Stimulated activated CD8-positive, alpha-beta memory T cell treated with anti-CD3 and anti-CD28 coated beads, Interleukin-12 subunit alpha, Interleukin-12 subunit beta, amount 100 ng/mL, for 1 hour (primary cell): ENCODE measurements at places on chromosomes 6 and 20.

- no peak for DNase-seq
Observed at GRCh38 chr6:157754351-157754750, 68.7 kb upstream of the SNX9 start.

GRCh38 chr6:34992376-34992775 lies 103.3 kb downstream of the ANKS1A start:
- no peak for DNase-seq

- DNase-seq: no peak
Observed at GRCh38 chr6:136236466-136237293, 13.4 kb downstream of the MTFR2 start.

DNA sequence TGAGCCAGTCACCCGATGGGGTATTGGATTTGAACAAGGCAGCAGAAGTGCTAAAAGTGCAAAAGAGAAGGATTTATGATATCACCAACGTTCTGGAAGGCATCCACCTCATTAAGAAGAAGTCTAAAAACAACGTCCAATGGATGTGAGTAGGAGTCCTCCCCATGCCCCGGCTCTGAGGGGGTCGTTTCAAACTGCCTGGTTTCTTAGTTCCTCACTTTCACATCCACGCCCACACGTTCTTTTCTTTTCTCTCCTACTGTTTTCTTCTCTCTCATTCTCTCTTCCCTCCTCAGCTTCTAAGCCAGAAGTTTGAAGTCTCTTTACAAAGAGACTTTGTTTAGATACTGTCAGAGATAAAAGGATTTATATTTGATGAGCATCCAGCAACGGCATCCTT lies 53.0 kb upstream of the CDKAL1 start:
- no peak for DNase-seq

DNA sequence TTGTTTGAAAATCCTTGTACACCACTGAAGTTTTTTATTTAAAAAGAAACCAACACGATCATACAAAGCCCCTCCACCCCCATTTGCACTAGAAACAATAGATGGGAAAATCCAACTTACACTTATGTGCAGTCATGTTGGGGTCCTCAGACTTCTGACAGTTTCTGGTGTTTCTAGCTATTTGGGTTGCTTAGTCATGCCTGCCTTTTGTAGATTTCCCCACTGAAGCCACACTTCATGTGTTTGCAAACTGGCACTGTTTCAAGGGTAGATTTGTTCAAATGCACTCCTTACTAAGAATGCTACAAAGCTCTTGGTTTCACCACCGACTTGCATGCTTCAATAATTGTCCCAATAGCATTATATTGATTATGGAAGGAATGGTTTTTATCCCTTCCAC lies 1.5 kb downstream of the SH3BGRL2 start:
- DNase-seq: no peak

DNA sequence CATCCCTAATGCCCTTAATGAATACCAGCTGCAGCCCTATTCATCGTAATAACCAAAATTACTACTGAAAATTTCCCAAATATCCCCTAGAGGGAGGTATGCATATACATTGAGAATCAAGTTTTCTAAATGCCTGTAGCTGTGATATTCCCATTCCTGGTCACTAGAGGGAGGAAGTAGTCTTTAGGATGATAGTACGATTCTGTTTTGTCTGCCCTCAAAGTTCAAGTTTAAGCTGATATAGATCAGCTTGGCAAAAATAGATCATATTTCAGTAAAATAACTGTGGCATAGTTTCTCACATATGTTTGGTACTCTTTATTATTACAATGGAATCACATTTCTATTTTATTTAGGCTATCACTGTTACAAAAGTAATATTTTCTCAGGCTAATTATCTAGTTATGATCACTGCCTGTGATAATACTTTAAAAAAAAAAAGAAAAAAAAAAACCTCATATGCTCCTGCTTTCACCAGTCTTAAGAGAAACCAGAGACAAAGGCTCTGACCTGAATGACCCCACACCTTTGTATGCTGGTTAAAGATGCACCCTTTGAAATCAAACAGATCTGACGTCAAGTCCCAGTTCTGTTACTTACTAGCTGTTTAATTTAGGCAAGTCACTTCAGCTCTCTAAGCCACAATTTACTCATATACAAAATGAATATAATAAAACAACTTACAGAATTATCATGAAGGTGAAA lies 11.0 kb downstream of the TSPYL1 start:
- DNase-seq: no peak

GRCh38 chr6:3484946-3485345 lies 28.1 kb upstream of the SLC22A23 start:
- DNase-seq: no peak

DNA sequence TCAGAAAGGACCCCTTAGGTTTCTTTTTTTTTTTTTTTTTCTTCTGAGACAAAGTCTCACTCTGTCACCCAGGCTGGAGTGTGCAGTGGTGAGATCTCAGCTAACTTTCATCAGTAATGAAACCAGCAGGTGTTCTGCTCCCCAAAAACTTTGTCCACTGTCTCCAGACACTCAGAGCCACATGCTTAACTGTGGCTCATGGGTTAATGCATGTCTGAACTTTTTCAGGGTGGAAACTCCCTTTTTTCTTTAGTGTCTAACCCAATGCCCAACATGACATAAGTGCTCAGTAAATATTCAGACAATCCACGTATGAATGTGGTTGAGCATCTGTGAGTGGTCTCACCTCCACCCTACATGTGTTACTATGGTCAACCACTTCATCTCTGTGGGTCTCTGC lies 45.4 kb downstream of the MYB start:
- DNase-seq: no peak

GRCh38 chr6:1890987-1891386 lies 281.3 kb downstream of the FOXC1 start:
- DNase-seq: no peak

DNA sequence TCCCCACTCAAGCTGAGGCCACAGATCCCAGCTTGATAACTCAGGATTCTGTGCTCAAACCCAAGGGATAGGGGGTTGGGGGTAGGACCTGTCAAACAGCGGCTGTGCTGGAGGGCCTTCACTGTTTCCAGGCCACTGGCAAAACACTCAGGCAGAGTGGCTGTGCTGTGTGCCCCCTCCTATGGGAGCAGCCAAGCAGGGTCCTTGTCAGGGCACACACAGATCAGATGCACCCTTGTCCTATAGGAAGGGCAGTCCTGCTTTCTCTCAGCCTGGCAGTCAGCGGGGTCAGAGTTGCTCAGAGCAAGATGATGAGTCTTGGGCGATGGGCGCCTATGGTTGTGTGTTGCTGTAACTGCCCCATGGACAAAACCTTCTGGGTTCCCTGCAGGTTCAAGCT lies 554.8 kb downstream of the TBC1D32 start:
- no peak for DNase-seq

GRCh38 chr6:86107985-86108384 lies 465.3 kb upstream of the SYNCRIP start:
- no peak for DNase-seq

GRCh38 chr6:154536999-154537398 lies 26.5 kb upstream of the CNKSR3 start:
- DNase-seq: no peak

- DNase-seq: no peak
Observed at GRCh38 chr20:47675190-47676142, 109.8 kb downstream of the SULF2 start.

GRCh38 chr6:159445351-159445750 lies 247.7 kb downstream of the SOD2 start:
- DNase-seq: no peak

DNA sequence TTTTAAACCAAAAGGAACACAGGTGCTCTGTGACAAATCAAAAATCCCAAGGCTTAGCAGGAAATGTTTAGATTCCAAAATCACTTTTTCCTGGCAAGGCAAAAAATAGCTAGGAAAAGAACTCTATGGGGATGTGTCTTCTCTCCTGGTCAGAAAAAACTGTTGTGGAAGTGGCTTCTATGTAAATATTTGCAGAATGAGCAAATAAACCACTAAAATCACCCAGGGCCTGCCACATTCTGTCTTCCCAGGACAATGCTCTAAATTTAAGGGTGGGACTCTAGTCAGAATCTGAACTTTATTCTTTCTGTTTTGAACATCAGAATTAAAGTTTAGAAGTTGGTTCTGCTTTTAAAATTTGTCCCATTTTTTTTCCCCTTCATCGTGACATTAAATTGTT lies 29.3 kb downstream of the GCM1 start:
- DNase-seq: no peak

DNA sequence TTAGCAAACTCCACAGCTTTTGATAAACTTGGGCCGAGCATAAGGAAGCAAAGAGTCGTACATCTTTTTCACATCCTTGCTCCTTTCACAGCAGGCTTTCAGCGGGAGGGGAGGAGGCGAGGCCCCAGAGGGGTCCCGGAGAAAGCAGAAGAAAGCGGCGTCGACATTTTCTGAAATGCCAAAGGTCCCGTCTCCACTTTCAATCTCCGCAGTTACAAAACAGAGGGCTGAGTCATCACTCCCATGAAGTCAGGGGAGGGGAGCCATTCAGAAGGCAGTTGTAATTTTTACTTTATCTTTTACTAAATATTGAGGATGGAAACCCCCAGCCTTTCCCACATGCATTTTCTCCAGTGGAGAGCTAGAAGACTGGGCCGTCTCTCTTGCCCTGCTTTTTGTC lies 174.2 kb upstream of the THBS2 start:
- DNase-seq: no peak

DNA sequence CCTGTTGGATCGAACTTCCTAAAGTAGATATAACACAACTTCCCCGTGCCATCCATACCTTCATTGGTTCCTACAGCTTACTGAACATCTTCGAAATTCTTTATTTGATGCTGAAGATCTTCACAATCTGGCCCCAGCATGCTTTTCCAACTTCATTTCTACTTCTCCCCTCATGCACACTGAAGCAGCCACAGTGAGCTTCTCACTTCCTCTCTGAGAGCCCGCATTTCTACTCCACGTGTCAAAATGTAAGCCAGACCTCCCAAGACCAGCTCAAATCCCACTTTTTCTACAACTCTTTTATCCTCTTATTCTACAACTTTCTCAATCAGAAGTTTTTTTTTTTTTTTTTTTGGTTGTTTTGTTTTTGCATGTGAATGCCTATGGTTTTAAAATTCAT lies 254.7 kb downstream of the GMPR start:
- no peak for DNase-seq

- DNase-seq: no peak
Observed at GRCh38 chr20:13717631-13718044, 67.1 kb downstream of the ESF1 start.

GRCh38 chr6:135187372-135187771 lies 6.3 kb downstream of the MYB start:
- no peak for DNase-seq

DNA sequence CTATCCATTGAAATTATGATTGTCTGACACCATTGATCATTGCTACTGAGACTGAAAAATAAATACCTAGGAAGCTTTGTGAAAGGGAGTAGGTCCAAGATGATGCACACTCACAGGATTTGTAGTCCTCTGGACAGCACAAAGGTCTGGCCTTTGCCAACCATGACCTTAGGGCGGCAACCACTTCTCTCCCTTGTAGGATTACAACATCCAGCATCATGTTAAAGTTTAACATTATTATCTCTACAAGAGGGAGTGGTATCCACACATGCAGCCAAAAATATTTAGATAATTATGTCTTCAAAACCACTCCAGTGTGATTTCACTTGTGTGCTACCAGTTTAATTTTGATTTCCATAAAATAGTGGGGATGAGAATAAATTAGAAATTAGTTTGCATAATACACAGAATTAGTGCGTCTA lies 51.1 kb upstream of the NHSL1 start:
- no peak for DNase-seq

- DNase-seq: no peak
Observed at GRCh38 chr6:24910331-24910960, 25.3 kb downstream of the RIPOR2 start.

DNA sequence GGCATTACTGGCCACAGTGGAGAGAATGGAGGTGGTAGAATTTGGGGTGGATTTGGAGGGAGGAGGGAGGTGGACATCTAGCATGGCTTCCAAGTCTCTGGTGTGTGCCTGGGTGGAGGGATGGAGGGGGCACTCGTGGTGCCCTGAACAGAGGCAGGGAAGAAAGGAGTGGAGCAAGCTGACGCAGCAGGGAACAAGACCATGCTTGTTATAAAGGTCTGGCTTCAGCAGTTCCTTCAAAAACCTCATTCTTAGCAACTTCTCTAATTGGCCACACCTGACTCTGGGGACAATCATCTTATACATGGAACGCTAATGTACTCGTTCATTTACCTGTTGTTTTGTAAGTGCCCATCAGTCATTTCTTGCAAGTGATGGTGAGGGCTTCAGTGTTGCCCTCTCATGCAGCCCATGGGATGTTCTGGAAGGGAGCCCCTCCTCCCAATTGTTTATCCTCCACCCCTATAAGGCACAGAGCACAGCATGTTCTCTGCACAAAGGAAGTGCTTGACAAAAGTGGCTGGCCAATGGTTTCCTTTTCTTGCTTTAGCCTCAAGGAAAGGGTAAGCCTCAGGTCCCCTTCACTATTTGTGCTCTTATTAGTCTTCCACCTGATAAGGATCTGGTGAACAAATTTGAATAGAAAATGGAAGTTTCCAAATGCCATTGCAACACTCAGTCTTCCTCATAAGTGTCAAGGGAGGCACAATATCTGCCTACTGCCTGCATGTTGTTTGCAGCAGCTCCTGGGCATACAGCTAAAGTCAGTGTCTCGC lies 39.3 kb downstream of the GFOD1 start:
- no peak for DNase-seq

- DNase-seq: no peak
Observed at GRCh38 chr20:10216146-10216791, 2.4 kb upstream of the SNAP25 start.

- no peak for DNase-seq
Observed at GRCh38 chr20:45452238-45452637, 17.3 kb upstream of the WFDC2 start.

GRCh38 chr6:128339635-128340450 lies 180.6 kb downstream of the PTPRK start:
- DNase-seq: no peak

- no peak for DNase-seq
Observed at GRCh38 chr6:524803-525202, 132.1 kb downstream of the HUS1B start.

- no peak for DNase-seq
Observed at GRCh38 chr6:2038092-2038491, 207.3 kb downstream of the GMDS start.

- no peak for DNase-seq
Observed at GRCh38 chr6:153207006-153207405, 75.9 kb upstream of the RGS17 start.

DNA sequence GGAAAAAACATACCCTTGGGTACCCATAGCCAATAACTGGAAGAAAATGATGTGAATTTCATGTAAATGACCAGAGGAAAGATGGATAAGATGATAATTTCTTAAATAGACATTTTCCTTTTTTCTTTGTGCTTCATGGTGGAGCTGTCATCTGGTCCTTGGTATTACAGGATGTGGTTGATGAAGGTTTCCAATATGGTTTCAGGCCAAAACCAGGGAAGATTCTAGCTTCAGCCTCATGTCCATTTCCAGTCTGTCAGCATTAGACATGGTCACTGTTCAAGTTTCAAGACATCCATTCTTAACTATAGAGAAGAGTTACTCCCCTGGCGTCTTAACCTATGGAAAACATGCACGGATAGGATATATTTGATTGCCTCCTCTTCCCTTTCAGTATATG lies 63.6 kb downstream of the SSR1 start:
- no peak for DNase-seq

GRCh38 chr6:141364232-141364631 lies 768.5 kb upstream of the GJE1 start:
- DNase-seq: no peak
